ENCODE measurements at places on chromosomes 7 and 10. TPM values are rescaled to one million over a fixed set of nuclear protein-coding genes. Genes with fewer than 3 reads are reported as not detected.

The MMRN2 gene
- 261 TPM for total RNA-seq

The MLXIPL gene
- total RNA-seq: not detected

The CCDC3 gene
- total RNA-seq: 1.8 TPM

The FOXP2 gene
- total RNA-seq: 0.40 TPM

The CALCR gene
- total RNA-seq: not detected

The CCDC172 gene
- total RNA-seq: not detected

The FAM180A gene
- total RNA-seq: not detected

The SPDYE2 gene
- total RNA-seq: not detected

The ARHGEF5 gene
- 1.3 TPM for total RNA-seq

The SFMBT2 gene
- total RNA-seq: 0.66 TPM

The EPHA1 gene
- total RNA-seq: under 0.01 TPM

The BICC1 gene
- total RNA-seq: 3.9 TPM

The SLC29A4 gene
- 1.9 TPM for total RNA-seq

The UBN2 gene
- 11.3 TPM for total RNA-seq

The STEAP4 gene
- under 0.01 TPM for total RNA-seq

The CCDC146 gene
- total RNA-seq: 1.1 TPM

The CYP26C1 gene
- 0.80 TPM for total RNA-seq

The GIMAP1 gene
- 10.4 TPM for total RNA-seq

The PAX4 gene
- total RNA-seq: not detected

The CPA1 gene
- total RNA-seq: not detected

The ADK gene
- 101 TPM for total RNA-seq

The ZNF786 gene
- 6.3 TPM for total RNA-seq

The MUC12 gene
- total RNA-seq: not detected

The PRSS1 gene
- not detected for total RNA-seq

The CSTF2T gene
- total RNA-seq: 23.7 TPM

The TMEM225B gene
- 0.43 TPM for total RNA-seq

The CFTR gene
- not detected for total RNA-seq

The NEUROG3 gene
- not detected for total RNA-seq

The MMP21 gene
- total RNA-seq: 0.13 TPM

The KLF14 gene
- total RNA-seq: not detected

The ASAH2B gene
- total RNA-seq: 3.4 TPM

The OR6B1 gene
- total RNA-seq: not detected

The LIPM gene
- total RNA-seq: not detected

The WBP1L gene
- total RNA-seq: 44.9 TPM

The FFAR4 gene
- total RNA-seq: not detected

The OPN4 gene
- total RNA-seq: not detected

The COL1A2 gene
- total RNA-seq: 3.7 TPM

The DNAJB9 gene
- total RNA-seq: 17.0 TPM

The AKR1C1 gene
- 7.2 TPM for total RNA-seq

The ELFN1 gene
- 0.53 TPM for total RNA-seq

The ACTL6B gene
- not detected for total RNA-seq

The TMEM139 gene
- total RNA-seq: not detected

The SYNPO2L gene
- total RNA-seq: not detected

The KCND2 gene
- total RNA-seq: not detected

The AKR1E2 gene
- total RNA-seq: 2.0 TPM

The CUBN gene
- 5.2 TPM for total RNA-seq

The TDRD1 gene
- total RNA-seq: not detected

The EDRF1 gene
- total RNA-seq: 33.1 TPM

The CCDC6 gene
- total RNA-seq: 50.7 TPM

The HSPA14 gene
- 27.7 TPM for total RNA-seq

The CPN1 gene
- total RNA-seq: not detected

The PLXNA4 gene
- 36.0 TPM for total RNA-seq
